ENCODE measurements at places on chromosomes 7 and 10. TPM values are rescaled to one million over a fixed set of nuclear protein-coding genes. Genes with fewer than 3 reads are reported as not detected.

DNA sequence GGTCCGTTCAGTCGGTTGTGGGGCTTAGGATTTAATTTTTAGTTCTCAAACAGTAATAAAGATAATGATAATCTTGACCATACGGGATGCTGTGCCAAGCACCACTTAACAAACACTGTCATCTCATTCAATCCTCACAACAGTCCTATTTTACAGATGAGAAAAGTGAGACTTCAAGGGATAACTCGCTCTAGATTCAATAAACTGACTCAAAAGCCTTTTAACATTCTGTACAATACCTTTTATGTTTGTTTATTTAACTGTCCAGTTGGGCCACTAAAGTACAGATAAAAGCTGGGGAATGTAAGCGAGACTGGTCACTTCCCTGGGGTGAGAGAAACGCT, 437 bp upstream of the CFAP69 start:
- no peak for DNase-seq

- peak; percentile 87 for DNase-seq
Observed at GRCh38 chr10:98446661-98447221, at the start of gene HPS1. HPS1 (minus strand) TSS chr10:98446935; CDS start chr10:98443240, 3,695 bp downstream.

DNA sequence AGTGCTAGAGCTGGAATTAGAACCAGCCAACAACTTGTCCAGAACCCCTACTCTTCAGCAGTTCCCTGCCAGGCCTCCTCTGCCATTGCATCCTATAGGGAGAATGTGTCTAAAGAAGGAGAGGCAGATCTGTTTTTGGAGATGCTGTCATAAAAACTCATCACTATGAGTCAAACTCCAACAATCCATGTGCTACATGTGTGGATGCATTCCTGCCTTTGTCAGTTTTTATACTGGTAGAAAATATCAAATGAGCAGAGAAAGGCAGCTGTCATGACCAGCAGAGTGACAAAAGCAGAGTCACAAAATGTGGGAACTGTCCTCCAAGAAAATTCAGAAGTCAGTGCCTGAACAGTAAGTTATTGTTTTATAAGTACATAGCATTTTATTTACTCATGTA, 93.0 kb downstream of the ABLIM1 start:
- DNase-seq: no peak

- peak; percentile 69 for DNase-seq
Observed at GRCh38 chr10:86979977-86980448, 11.7 kb downstream of the ADIRF start.

GRCh38 chr7:15963206-15963605, 276.7 kb upstream of the MEOX2 start:
- DNase-seq: no peak

- DNase-seq: no peak
Observed at GRCh38 chr10:131911451-131911850, 10.6 kb downstream of the PPP2R2D start.

DNA sequence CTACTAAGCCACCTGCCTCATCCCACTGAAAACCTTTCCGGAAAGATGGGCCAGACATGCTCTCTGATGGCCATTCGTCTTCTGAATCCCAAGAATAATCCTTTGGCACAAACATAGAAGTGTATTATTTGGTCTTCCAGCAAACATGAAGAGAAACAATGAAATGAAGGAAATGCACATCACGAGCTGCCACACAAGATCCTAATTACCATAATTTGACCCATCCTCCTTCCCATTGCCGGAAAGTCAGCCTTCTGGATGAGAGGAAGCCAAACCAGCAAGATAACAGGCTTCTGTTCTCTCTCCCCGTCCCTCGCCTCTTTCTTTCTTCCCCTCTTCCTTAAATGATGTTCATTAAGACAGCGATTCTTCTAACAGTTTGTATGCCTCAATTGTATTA, 218.9 kb upstream of the KMT2E start:
- no peak for DNase-seq

- no peak for DNase-seq
Observed at GRCh38 chr10:33067481-33067880, 109.5 kb upstream of the ITGB1 start.

- DNase-seq: no peak
Observed at GRCh38 chr7:157978766-157979165, 608.9 kb downstream of the PTPRN2 start.

GRCh38 chr10:50310560-50311174, 59.4 kb upstream of the ASAH2 start:
- no peak for DNase-seq

DNA sequence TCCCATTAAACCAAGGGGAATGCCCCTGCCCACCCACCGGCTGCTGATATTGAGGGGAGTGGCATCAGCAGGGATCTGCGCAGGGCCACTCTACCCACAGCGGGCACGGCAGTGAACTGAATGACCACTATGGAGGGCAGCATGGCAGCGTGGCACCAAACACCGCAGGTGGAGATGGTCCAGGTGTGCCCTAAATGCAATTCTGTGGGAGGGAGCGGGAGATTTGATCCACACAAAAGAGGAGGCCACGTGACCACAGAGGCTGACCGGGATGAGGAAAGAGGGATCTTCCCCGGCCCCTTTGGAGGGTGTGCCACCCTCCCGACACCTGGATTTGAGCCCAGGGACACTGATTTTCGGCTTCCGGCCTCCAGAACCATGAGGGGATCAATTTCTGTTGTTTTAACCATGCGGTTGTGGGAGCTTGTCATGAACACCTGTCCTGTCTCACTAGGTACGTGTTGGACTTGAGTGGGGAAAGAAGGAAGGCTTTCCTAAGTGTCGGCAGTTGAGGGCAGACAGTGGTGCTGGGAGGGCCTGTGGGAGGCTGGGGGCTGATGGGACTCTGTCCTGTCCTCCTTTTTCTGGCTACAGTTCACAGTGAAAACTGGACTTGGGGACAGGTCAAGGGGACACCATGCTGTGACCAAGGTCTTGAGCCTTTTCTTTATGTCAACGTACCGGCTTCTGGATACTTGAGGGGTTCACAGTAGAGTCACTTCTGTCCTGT, 66.1 kb downstream of the CFAP46 start:
- no peak for DNase-seq

DNA sequence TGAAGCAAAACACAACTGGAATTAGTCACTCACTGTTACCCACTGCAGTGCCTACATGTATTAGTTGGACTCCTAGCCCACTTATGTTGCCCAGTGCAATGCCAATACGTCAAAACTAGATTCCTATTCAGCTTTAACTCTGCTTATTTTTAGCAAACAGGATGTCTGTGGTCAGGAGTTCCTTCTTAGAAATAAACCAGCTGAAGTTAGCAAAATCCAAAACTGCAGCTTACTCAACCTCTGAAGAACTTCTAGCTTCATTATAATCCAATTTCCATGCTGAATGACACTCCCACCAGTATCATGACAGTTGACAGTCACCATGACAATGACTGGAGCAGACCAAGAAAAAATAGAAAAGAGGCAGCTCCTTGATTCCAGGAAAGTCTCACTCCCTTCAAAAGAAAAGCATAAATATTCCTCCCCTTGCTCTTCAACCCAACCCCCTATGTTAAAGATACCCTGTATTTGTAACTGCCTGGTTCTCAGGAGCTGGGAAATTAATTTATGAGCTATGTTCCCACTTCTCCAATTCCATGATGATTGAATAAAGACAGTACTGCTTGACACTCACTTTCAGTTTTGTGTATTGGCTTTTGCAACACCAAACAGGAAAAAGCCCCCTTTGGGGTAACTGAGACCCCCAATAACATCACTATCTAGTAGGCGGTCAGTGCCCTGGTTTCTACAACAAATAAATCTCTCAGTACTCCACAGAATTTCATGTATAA, 327.4 kb downstream of the SORCS1 start:
- DNase-seq: peak; percentile 68

DNA sequence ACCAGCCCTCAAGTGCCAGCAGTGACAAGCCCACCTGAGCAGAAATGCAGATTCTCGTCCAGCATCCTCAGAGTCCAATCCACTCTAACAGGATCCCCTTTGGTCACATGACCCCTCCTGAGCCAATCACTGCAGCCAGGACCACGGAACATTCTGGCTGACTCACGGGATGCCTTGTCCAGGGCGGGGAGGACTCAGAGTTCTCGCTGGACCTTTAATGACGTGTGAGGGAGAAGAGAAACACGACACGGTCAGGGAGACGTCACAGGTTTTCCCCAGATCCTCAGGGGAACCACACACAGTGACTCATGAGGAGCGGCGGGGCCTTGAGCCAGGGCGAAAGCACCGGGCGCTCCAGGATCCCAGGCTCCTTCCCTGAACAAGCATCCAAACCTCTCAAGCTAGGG, 155.7 kb downstream of the PTPRN2 start:
- peak; percentile 80 for DNase-seq

DNA sequence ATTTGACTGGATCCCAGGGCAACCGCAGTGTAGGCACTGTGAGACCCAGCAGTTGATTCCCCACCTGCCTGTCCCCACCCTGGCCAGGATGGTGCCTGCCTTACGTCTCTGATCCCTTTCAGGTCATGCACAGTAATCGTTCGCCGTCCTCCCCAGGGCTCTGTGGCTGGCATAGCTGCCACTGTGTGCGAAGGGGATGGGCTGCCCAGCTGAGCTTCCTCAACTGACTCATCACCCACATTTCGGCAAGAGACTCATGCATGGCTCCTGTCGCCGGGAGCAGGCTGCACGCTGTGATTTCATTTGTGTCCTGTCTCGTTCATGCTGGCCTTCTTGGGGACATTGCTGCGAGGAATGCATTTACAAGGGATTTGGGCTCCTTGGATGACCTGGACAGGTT, 252.4 kb downstream of the KLF6 start:
- DNase-seq: no peak

DNA sequence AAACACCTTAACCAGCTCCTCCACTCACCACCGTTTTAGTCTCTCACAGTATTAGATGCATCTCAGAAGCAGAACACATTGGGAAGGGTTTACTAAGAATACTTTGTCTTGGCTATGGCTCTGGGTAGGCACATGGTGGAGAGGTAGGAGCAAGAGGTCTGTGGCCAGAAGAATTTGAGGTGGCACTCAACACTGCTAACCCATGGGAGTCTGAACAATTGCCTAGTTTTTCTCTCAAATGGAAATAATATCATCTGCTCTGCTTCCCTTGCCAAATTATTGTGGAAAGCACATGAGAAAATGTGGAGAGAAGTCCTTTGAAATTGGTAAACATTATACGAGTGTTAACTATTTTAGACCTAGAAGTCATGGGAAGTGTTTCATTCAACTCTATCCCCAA, 214.3 kb downstream of the SKAP2 start:
- no peak for DNase-seq

- DNase-seq: no peak
Observed at GRCh38 chr7:7516662-7517061, 19.0 kb downstream of the COL28A1 start.

Gene KIF5B
- 158 TPM for polyA plus RNA-seq

Gene RAPGEF5
- 12.9 TPM for polyA plus RNA-seq

Gene TIMM23B
- 23.5 TPM for polyA plus RNA-seq

Gene NPSR1
- polyA plus RNA-seq: 1.0 TPM

Gene NXPH1
- not detected for polyA plus RNA-seq
